ENCODE measurements at places on chromosomes 7 and 10.

DNA sequence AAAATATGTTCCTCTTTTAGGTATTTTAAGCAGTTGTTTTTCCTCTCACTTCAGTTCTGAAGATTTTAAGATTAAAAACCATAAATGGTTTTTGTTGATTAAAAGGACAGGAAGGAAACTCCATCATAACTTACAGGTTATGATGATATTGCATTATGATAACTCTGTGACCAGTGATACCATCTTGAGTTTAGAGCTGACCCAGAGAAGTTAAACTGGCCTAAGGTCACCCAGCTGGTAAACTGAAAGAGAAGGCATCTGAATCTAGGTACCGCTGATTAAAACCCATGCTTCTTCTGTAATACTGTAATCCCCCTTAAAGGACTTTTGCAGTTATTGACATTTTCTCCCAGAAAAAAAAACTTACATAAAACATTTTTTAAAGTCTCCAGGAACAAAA, 29.6 kb downstream of the LOXL4 start:
- peak; percentile 15 for DNase-seq

DNA sequence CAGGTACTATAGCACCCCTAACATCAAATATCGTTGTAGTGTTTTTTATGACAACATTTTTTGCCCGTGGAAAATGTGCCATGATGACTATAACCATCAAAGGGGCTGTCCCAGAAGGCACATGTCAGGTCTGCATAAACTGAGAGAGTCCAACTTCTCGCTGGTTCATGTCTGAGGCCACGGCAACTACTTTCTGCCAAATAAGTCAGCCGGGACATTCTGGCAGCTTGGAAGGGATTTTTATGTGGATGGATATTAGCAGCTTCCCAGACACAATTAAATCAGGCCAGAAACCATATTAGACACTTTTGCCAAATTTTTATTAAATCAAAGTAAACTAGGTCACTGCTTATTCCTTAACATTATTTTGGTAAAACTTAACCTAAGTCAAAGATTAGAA, 477.4 kb upstream of the FZD8 start:
- DNase-seq = no peak

GRCh38 chr7:151925446-151926335, 30.6 kb upstream of the GALNTL5 start:
- no peak for DNase-seq

GRCh38 chr7:12727455-12728191, 40.2 kb downstream of the ARL4A start:
- DNase-seq = no peak

- no peak for DNase-seq
These were observed 84.4 kb downstream of the EBF3 start for GRCh38 chr10:129879655-129880054.

- DNase-seq = no peak
These were observed 8.4 kb upstream of the CDK14 start for GRCh38 chr7:90587766-90588165.

- DNase-seq = no peak
These were observed 289.4 kb downstream of the DNAJB6 start for GRCh38 chr7:157625973-157626742.

- DNase-seq = no peak
These were observed 244.2 kb upstream of the IGFBP3 start for GRCh38 chr7:46165276-46165675.

DNA sequence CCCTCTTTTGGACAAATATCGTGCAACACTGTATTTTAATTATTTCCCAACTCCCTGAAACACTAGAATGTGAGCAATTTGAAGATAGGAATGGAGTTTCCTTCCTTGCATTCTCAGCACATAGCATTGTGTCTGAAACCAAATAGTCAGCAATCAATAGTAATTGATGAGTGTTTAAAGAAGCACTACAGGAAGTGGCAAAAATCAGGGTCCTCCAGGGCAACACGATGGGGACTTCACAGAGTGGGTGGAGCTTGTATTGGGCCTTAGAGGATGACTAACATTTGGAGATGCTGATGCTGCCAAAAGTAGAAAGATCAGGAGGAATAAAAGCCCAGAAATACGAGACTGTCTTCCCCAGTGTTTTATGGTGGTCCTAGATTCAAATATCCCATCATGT, 94.9 kb downstream of the NPSR1 start:
- DNase-seq = no peak

DNA sequence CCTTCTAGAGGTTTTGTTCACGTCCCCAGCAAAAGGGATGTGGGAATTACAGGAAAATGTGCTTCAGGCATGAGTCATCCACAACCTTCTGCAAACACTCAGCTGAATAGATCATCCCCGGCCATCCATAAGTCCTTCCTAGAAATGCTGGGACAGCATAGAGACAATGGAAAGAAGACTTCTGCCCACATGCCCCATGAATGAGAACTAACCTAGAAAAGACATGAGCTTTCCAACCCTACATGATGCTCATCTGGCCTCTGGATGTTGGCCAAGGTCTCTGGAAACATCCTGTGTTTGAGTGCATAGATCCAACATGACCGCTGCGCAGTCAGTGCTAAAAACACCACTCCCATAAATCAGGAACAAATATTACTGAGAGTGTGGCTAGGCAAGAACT, 277.5 kb downstream of the PLXNA4 start:
- no peak for DNase-seq

DNA sequence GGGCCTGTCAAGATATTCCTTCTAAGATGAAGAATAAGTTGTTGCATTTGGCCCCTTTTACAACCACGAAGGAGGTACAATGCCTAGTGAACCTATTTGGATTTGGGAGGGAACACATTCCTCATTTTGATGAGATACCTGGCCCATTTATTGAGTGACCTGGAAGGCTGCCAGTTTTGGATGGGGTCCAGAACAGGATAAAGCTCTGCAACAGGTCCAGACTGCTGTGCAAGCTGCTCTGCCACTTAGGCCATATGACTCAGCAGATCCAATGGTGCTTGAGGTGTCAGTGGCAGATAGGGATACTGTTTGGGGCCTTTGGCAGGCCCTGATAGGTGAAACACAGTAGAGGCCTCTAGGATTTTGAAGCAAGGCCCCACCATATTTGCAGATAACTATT, 704.6 kb downstream of the CCSER2 start:
- DNase-seq = no peak

GRCh38 chr7:70776627-70777101, 355.3 kb upstream of the GALNT17 start:
- no peak for DNase-seq

- no peak for DNase-seq
These were observed 8.7 kb upstream of the LRRTM3 start for GRCh38 chr10:66917104-66917503.

DNA sequence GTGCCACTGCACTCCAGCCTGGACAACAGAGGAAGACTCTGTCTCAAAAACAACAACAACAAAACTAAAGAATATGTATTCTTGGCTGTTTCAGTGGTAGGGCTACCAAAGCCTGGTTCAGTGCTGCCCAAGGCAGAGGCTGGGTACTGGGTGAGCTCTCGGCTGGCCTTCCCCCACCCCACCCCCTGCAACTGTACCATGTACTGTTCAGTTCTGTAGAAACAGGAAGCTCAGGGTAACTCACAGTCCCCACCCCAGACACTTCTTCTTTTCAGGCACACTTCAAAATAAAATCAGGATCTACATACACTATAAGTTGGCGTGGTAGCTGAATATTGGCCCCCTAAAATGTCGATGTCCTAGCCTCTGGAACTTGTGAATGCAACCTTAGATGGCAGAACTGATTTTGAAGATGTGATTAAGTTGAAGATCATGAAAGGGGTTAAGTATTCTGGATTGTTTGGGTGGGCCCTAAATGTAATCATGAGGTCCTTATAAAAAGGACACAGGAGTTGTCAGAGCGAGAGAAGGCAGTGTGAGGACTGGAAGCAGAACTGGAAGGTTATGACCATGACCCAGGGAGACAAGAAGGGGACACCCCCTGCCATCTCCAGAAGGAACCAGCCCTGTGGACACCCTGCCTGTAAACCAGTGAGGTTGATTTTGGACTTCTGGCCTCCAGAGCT, 31.2 kb downstream of the TBXAS1 start:
- DNase-seq = no peak

DNA sequence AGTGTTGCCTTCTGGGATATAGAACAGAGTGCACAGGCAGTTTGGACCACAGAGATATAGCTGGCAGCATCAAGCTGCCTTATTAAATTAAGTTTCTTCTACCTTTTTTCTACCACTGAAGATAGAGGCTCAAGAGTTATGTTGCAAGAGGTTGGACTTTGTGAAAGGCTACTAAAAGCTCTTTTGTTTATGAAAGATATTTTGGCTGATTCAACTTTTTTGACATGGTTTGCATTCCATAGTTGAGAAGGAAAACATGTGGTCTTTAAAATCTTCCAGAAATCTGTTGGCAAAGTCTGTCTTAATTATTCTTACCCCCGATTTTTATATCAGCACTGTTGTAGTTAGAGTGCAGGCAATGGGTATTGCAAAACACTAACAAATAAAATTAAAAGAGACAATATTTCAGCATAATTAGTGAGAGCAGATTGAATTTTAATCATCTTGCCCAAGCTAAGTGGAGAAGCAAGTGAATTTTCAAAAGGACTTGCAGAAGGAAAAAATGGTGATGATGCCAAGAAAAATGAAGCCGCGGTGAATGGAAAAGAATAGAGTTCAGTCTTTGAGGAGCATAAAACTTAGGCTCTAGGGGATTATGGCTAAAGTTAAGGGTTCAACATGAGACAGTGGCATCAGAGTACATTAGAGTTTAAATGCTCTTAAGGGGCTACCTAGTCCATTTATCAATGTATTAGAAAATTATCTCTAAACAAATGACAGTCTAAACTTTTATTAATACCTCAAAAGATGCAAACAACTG, 450.9 kb upstream of the CNTNAP2 start:
- no peak for DNase-seq
